ENCODE measurements at places on chromosomes 1 and 21.
A peak's percentile ranks its signal among the peaks of the same experiment; 100 is the strongest.

- no peak for DNase-seq
Measured at GRCh38 chr21:34846601-34847112, 177.9 kb downstream of the CLIC6 start.

DNA sequence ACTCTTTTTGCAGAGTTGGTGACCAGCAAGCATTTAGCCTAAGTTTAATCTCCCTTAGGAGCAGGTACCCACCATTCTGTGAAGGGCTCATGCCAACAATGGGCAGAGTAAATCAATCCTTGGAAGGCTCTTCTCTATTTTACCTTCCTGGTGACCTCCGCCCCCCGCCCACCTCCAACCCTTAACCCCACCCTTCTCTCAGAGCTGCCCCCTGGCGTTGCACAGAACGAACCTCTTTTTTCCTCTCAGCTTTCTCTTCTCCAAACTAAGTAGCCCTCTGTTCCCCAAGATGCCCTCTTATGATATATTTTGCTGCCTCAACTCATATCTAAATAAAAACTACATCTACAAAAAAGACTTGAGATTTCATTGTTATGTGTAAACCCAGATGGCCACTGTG, 186.8 kb downstream of the SEC16B start:
- DNase-seq, result no peak

DNA sequence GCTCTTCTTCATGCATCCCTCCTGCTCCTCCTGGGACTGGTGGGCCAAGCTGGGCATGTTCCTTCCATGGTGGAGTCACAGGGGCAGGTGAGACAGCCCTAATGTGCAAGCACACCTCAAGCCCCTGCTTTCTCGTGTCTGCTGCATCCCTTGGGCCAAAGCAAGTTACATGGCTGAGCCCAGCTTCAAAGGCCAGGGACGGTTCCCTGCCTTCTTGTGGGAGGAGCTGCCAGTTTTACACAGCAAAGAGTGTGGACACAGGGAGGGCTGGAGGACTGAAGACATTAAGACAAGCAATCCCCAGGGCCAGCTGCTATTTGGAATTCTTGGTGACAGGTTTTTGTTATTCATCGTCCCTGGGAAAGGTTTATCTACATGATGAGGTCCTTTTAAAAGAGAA, 175.2 kb upstream of the CACNA1E start:
- DNase-seq, result no peak

DNA sequence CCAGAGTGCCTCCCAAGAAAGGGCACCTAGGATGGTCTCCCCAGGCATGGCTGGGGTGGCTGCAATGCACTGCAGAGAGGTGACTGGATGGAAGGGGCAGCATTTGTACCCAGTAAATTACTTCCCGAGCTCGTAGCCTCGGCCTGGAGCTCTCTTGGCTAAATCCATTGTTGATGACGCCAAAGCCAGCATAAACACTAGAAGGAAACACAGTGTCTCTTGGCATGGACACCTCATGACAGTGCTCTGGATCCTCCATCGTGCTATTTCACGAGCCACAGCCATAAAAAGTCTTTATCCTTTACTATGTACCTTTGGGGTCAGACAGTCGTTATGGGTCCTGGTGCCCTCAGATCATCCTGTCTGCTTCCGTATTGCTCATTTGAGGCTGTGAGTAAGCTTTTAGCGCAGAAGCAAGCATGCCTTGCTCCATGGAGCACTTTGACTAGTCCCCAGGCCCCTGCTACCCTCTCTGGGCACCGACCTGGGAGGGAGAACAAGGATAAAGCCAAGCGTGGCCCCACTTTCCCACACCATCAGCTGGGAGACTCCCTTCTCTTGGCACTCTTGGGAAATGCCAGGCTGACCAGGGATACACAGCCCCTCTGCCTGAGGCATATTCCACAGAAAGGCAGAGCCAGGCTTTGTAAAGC, 10.3 kb upstream of the PRELP start:
- DNase-seq, result no peak

GRCh38 chr1:156727492-156727891, 777 bp upstream of the METTL25B start:
- no peak for DNase-seq

- no peak for DNase-seq
Measured at GRCh38 chr1:244010703-244011123, 40.4 kb upstream of the ZBTB18 start.

DNA sequence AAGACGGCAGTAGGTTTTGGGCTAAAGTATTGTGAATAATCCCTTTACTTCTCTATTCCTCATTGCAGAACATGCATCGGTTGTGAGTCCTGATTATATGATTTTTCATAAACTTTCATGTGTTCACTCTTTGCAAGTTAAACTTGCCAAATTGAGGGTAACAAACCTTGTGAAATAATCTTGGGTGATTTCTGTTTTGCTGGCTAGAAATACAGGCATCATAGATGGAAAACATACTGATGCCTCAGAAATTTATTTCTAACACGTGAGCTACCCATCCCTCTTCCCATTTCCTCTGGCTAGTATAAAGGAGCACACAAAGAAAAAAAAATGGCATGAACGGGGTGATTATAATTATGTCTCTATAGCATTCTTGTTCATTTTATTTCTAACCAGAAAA, 39.6 kb downstream of the RGS5 start:
- DNase-seq, result no peak

- no peak for DNase-seq
Measured at GRCh38 chr1:155000411-155000725, 2.2 kb upstream of the ZBTB7B start.

GRCh38 chr1:81179242-81179641, 621.5 kb upstream of the ADGRL2 start:
- no peak for DNase-seq

DNA sequence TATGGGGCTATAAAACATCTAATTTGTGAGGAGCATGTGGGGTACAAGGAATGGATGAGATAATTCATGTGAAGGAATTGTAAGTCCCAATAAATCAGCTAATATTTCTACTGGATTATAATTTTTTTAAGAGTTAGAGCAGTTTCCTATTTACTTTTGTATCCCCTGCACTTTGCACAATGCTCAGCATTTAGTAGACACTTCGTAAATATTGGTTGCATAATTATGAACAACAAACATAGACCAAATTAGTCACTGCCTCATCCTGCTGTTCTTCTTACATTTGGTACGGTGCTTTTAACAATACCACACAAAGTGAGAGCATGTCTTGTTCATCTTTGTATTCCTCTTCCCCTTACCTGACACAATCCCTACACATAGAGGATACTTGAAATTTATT, 27.1 kb upstream of the RRP15 start:
- DNase-seq, result no peak

DNA sequence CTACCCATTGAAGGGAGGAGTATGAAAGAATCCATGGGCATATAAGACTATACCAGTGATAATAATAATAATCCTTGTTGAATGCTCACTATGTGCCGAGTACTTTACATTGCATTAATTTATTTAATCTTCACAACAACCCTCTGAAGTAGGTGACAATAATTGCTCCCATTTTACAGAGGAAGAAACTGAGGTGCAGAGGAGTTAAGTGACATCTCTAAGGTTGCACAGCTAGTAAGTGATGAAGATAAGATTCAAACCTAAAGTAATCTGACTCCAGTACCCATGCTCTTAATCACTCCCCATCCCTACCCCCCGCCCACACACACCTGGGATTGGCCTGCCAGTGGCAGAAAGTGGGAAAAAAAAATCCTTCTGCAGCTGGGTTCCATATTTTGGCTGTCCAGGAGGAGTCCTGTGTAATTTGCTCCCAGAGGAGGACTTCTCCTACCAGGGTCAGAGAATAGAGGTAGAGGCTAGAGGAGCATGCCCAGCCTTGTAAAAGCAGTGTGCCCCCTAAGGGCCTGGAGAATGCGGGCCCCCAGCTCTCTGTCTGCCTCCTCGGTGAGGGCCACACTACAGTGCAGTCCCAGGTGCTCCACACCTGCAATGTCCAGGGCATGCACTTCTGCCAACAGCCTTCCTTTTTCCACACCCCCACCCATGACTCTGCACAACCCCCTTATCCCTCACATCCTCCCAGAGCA, 57.8 kb downstream of the TMEM53 start:
- DNase-seq, result no peak

- DNase-seq, result no peak
Measured at GRCh38 chr21:26954662-26955121, 12.2 kb downstream of the ADAMTS5 start.

- DNase-seq, result no peak
Measured at GRCh38 chr1:94616506-94616905, 74.9 kb upstream of the F3 start.

- peak; percentile 66 for DNase-seq
Measured at GRCh38 chr1:152533327-152533938, 19.2 kb downstream of the CRCT1 start.

DNA sequence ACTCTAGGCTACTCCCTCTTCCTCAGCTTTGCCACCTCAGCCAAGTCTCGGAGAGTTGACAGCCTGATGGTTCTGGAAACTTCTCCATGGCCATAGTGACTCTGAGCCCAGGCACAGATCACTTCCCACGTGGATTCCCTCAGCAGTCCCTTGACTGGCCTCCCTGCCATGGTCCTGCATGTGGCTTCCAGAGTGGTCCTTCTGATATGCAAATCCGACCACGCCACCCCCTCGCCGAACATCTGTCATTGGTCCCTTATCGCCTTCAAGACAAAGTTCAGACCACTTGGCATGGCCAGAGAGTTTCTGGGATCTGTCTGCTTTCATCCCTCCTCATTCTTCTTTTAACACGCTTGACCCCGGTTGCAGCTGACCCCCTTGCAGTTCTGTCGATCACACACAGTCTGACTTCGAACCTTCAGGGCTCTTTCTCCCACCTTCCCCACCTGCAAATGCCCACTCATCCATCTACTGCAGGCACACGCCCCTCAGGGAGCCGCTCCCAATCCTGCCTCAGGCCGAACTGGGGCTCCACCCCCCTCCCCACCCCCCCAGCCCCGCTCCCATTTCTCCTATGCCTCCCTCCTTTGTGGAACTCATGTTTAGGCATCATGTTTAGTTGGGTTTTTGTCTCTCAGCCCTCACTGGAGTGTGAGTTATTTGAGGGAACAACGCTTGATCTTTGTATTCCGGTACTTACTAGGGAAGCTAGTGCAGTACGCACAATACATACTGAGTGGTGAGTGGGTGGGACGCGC, 29.0 kb downstream of the KIAA1614 start:
- DNase-seq, result no peak

DNA sequence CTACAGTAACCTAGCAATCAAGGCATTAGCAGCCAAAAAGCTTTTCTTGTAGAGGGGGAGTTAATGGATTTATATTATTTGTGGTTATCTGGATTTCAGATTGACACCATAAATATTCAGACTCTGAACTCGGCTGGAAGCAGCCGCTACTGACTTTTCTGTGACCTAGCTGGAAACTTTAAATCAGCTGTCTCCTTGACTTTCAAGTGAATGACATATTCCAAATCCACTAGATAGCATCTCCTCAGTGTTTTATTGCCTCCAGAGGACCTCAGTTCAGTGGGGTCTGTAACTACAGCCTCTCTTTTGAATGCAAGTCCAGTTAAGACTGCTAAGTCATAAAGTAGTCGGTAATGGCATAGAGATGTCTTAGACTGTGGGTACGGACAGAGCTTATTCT, 448.5 kb downstream of the NUF2 start:
- no peak for DNase-seq

- DNase-seq, result no peak
Measured at GRCh38 chr1:220189750-220190347, 82.4 kb downstream of the RAB3GAP2 start.

GRCh38 chr1:21587602-21587953, 78.4 kb downstream of the ALPL start:
- no peak for DNase-seq

DNA sequence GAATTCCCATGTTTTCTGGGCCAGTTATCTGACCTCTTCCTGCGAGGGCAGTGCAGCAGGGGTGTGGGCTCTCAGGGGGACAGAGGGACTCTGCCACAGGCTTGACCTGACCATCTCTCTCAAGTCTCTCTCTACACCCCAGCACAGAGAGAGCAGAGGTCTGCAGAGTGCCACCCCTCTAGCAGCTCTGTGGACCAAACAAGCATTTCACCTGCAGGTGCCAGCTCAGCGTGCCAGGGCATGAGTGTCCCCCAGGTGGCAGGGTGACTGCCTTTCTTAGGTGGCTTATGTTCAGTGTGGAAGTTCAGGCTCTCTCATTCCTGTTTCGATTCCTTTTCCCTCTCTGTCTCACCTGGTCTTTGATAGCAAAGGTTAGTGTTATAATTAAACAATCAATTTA, 191.3 kb downstream of the CACNA1E start:
- DNase-seq, result no peak

DNA sequence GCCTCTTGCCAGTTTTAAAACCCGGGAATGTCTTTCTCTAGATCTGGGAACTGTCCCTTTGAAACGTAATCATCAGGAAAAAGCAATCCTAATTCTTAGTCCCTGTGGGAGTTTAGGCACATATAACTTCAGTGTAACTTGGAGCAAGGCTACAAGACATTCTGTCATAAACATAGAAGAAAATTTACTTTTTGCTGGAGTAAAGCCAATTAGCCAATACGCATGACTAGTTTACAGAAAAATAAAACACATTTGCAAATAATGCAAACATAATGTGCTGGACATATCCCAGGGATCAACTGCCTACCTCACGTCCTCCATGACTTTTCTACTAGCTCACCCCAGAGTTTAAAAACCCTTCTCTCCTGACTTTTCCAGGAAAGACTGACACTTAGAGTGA, 970.6 kb downstream of the MRPL39 start:
- DNase-seq, result no peak

- no peak for DNase-seq
Measured at GRCh38 chr1:55443175-55443915, 228.2 kb upstream of the USP24 start.

GRCh38 chr1:151405187-151405951, 6.0 kb downstream of the PSMB4 start:
- no peak for DNase-seq

DNA sequence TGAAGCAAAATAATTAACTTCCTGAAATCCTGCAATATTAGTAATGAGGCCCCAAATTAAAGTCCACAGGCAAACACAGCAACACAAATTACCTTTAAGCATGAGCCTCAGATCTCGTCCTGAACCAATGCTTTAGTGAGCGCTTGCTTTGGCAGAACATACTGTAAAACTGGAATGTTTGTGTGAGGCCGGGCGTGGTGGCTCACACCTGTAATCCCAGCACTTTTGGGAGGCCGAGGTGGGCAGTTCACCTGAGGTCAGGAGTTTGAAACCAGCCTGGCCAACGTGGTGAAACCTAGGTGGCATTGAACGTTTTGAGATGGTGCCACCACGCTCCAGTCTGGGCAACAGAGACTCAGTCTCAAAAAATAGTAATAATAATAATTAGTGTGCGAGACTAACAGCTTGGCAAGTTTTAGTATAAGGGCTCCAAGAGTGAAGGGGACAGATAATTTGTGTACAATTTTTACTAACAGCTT, 17.8 kb downstream of the SFPQ start:
- DNase-seq, result no peak

DNA sequence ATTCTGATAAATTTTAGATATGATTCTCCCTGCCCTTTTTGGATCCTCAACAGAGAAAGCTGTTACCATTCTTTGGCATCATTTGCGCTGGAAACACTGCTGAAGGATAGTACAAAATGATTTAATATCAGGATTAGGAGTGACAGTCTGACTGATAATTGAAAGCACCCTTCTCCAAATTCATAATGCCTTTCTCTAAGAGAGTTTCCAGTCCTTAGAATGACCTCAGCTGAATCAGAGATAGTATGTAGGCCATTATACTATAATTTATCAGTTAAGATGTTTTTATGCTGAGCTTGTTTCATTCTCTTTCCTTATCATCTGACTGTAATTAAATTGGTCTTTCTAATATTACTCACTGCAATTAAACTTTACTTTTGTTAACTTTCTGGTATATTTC, 166.7 kb downstream of the ZNF326 start:
- DNase-seq, result no peak

- DNase-seq, result no peak
Measured at GRCh38 chr21:20083336-20083735, 914.9 kb upstream of the NCAM2 start.

GRCh38 chr1:63663301-63663700, 70.1 kb downstream of the PGM1 start:
- DNase-seq, result no peak
